ENCODE measurements at places on chromosomes 2 and 18.

DNA sequence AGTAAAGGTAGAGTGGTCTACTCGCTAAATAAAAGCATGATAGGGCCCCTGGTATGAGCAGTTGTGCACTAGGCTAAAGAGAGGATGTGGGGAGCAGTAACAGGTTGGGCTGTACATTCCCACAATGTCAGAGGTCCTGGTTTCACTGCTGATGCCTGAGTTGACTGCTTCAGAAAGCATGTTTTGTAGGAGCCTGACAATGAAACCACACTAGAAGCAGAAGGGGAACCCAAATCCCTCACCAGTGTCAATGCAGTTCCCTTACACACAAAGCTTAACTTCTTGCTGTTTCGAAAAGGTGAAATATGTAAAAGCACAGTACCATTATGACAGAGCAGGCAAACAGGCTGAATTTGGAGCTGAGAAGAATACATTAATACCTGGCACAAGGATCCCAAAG, 291.7 kb upstream of the KYNU start:
- DNase-seq = no peak

- DNase-seq = no peak
These were observed 115.0 kb upstream of the EPB41L5 start for GRCh38 chr2:119897736-119898395.

DNA sequence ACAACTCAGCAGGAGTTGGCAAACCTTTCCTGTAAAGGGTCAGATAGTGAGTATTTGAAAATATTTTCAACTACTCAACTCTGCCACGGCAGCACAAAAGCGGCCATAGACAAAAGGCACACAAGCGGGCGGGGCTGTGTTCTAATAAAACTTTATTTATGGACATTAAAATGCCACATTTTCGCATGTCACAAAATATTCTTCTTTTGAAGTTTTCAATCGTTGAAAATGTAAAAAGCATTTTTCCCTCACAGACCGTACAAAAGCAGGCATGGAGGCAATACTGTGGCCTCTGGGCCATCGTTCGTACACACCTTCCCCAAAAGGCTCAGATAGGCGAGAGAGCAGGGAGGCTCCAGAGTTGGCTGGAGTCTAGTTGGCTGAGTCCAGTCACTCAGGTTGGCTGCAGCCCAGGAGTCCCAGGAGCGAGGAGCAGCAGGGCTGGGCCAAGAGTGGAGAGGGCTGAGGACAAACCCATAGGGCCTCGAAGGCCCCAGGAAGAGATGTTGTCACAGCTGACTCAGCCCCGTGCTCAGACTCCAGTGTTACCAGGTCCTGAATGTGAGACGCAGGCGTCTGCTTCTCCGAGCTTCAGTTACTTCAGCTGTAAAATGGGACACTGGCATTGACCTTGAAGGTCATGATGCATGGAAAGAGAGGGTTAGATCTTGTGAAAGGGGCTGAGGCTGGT, 42.5 kb downstream of the SDC1 start:
- no peak for DNase-seq

- DNase-seq = no peak
These were observed 28.2 kb downstream of the RBMS1 start for GRCh38 chr2:160465406-160465805.

GRCh38 chr18:74498712-74499627, 2.8 kb downstream of the CNDP2 start:
- peak; percentile 83 for DNase-seq

DNA sequence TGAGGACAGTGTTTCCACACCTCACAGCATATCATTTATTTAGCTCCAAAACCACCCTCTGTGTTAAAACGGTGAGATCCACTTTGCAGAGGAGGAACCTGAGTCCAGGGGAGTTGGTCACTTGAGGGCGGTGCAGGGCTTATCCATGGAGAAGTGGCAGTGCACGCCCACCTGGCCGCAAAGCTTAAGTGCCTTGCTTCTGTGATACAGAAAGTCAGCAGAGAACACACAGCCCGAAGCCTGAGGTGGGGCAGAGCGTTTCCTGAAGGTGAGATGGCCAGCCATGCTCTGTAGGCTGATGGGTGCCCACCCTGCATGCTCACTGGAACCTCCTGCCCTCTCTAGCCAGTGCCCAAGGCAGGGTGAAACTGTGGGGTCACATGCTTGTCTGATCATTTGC, 87.3 kb downstream of the SH3RF3 start:
- no peak for DNase-seq

DNA sequence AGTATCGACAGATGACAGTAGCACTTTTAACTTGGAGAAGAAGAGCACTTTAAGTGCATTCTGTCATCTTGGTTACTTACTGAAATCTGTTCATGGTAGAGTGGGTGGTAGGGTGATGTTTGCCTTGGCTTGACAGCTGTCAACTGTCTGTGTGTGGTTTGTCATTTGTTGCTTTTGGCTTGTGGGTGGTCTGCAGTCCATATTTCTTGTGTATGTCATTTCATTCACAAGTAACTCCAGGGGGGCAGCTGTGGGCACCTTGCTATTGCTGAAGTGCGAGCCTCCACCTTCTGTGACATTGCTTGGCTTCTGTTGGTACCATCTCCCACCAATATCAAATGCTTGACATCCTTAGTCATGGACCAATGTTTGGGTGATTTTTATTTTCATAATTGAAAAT, 311.6 kb upstream of the NRP2 start:
- DNase-seq = no peak

DNA sequence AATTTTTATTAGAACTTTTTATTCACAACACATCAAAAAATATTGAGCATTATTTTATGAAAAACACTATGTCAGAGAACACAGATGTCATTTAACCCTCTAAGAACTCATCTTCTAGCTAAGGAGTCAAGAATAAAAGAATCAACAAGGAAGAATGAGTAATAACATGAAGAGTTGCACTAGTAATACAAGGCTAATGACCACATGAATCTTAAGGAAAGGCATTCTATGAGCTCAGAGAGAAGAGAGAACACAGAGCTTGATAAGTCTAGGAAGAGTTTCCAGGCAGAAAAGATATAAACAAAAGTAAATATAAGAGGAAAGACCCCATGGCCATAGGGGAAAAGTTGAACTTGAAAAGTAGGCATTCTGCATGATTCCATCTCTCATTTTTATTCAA, 166.5 kb downstream of the MAIP1 start:
- DNase-seq = no peak

GRCh38 chr2:143321994-143322393, 192.8 kb downstream of the ARHGAP15 start:
- no peak for DNase-seq

DNA sequence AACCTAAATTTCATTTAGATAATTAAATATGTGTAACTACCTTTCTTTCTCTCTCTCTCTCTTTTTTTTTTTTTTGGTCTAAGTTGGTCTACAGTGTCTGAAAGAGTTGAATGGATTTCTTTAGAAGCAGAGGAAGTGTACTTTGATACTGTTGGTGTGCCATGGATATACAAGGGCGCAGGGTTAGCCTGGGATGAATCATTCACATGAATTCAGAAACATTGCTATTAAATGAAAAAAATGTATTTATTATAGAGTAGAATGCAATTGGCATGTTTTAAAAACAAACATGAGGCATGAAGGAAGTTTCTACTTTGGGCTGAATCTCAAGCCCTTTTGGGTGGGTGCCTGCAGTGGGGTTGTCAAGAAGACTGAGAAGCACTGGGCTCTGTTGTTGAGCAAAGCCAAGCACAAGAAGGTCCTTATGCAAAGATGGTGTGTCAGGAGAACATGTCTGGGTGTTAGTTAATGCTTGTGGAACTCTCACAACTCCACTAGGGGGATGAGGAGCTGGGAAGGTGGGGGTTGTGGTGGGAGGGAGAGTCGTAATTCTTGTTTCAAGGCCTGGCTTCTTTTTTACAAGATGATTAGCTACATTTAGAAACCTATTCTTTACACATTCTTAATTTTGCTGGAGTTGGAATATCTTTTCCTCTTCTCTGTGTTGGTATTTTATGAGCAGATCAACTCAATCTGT, 57.9 kb downstream of the LYPD6 start:
- DNase-seq = no peak

GRCh38 chr18:33113416-33113815, 327.1 kb downstream of the CCDC178 start:
- no peak for DNase-seq

DNA sequence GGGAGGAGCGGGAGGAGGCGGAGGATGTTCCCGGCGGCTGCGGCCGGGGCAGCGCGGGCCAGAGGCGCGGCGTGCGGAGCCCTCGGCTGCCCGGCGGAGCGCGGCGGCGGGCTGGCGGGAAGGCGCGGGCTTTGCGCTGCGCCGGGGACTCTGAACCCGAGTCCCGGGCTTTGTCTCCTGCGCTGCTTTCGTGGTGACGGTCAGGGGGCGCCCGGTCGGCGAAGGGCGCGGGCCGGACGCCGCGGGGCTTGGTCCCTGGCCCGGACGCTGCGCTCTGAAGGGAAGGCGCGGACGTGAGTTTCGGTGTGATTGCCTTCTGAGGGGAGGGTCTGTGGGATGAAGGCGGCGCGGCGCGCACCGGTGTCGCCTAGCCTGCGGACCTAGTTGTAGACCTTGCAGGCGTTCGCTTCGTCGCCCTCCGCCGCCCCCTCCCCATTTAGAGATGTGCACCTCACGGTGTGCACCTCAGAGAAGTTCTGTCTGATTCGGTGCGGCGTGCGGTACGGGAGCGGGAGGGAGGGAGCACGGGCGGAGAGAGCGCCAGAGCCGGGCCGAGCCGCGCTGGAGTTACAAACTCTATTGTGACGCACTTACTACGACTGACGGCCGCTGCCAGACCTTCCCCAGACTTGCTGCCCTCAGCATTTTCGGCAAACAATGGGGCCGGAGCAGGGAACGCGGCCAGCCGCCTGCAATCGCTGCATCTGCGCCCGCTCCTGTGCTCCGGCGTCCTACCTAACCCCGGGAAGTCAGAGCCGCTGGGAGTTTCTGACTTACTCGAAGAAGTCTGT, 2.1 kb downstream of the BCL2L11 start:
- peak; percentile 23 for DNase-seq

GRCh38 chr2:186484062-186484735, 1.9 kb upstream of the ZC3H15 start:
- no peak for DNase-seq

GRCh38 chr2:156800781-156801361, 364.7 kb downstream of the GPD2 start:
- DNase-seq = no peak

DNA sequence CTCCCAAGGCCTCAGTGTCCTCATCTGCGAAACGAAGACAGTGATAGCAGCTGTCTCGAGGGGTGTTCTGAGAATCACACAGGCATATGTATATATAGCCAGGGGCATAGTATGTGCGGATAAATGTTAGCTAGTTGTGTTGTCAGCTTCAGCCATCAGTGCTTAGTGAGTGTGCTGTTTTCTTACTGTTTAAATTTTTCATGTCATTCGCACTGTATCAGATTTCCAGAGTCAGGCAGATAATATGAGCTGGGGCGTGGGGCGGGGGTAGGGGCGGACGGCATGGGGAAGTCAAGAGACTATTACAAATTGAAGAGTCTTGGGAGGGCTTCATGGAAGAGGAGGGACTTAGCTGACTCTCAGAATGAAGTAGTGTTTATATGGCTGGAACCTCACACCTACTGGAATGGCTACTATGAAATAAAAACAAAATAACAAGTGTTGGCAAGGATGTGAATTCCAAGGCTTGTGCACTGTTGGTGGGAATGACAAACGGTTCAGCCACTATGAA, 7.0 kb downstream of the TRAPPC12 start:
- no peak for DNase-seq

GRCh38 chr18:48222118-48222517, 187.1 kb downstream of the ZBTB7C start:
- no peak for DNase-seq

DNA sequence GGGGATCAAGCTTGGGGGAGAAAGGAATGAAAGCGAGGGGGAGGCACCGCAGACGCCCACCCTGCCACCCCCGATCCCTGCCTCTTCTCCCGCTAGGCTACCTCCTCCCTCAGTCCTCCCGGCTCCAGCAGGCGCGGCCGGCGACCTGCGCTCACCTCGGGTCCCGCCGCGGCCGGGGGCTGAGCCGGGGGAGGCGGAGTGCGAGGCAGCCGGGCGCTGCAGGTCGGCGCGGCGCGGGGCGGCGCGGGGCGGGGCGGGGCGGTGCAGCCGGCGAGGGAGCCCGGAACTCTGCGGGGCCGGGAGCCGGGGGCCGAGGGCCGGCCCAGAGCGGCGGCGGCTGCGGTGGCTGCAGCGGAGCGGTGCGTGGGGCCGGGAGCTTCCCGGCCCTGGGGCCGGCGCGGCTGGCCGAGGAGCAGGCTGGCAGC, 477 bp downstream of the ACVR1 start:
- no peak for DNase-seq

DNA sequence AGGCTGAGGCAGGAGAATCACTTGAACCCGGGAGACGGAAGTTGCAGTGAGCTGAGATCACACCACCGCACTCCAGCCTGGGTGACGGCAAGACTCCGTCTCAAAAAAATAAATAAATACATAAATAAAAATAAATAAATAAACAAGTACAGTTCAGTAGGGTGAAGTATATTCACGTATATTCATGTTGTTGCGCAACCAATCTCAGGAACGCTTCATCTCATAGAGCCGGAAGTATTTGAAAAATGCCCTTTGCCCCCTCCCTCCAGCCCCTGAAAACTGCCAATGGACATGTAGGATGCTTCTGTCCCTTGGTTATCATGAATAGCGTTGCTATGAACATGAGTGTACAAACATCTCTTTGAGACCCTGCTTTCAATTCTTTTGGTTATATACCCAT, 132.0 kb downstream of the DTNB start:
- DNase-seq = no peak

- DNase-seq = no peak
These were observed 64.6 kb downstream of the TRPM8 start for GRCh38 chr2:233981574-233982420.

DNA sequence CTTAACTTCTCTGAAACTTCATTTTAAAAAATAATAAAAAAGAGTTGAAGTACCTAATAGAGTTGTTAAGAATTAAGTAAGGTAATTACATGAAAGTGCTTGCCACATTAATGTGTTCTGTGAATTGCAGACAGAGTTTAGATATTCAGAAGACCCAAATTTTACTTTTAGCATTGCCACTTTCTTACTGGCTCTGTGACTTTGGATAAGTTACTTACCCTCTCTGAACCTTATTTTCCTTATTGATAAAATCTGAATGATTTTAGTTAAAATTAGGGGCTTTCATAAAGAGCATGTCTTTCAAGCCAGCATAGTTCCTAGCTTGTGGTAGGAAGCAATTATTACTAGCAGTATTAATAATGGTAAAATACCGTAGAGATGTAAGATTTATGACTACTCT, 101.2 kb upstream of the CREB1 start:
- no peak for DNase-seq

DNA sequence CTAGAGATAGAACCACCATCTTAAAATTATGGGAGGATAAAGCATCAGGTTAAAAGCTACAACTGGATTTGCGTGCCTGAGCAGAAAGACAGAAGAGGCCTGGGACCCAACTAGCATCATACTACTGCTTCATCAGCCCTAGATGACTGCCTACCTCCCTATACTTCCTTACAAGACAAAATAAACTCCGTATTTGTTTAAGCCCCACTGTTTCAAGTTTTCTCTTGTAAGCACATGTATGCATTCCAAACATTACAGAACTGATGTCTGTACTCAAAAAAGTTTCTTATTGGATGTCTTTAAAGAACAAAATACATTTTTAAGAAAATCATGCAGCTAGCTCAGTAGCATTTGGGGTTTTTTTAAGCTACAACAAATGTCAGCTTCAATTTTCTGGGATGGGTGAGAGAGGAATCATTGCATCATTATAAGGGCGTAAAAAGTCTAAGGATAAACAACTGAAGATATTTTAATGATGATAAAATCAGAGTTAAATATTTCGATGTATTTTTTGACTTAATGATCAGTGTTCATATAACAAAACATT, 213.1 kb downstream of the EXOC6B start:
- no peak for DNase-seq

All from CD4-positive, alpha-beta T cell treated with Interleukin-17A for 1 hour (primary cell).